Inflammatory macrophage (primary cell): ENCODE measurements at places on chromosomes 5 and 9.

DNA sequence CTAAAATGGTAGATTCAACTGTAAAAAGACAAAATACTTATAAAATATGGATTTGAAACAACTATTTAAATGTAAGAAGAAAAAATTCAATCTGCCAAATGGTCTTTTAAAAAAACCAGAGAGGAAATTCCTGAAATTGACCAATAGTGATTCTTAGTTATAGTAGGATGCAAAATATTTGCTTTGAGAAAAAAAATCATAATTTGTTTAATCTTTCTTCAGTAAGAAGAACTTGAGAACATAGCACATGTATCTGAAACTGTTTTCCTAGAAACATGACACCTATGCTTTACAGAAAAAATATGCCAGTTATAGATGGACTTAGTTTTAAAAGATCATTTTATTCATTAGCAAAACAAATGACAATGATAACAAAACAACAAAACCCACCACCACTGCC, 186.9 kb upstream of the CD180 start:
- DNase-seq = no peak

DNA sequence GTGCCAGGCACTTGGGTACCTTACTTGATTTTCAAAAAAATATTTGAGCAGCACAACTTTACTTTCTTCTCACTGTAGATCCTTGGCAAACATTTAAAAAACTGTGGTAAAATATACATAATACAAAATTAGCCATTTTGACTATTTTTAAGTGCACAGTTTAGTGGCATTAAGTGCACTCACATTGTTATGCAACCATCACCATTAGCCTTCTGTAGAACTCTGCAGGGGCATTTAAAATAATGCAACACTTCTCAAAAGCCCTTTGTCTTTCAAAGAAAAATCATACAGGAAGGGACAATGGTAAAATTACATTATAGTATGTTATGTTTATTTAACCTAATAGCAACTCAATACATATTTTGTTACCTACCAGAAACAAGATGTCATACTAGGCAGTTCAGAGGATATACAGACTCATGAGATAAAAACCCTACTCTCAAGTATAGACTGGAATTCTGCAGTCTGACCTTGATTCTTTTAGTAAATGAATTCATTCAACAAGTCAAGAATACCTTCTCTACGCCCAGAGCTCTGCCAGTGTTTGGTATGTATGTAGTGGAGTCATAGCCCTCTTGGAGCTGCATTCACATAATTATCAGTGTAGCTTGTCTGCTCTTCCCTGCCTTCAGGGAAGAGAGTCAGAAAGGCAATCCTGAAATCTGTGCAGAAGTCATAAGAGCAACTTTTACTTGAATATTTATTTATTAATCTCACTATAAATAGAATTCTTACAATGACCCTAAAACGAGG, 74.0 kb upstream of the ARRDC3 start:
- DNase-seq = no peak

- no peak for DNase-seq
These were observed 3.2 kb upstream of the TNC start for GRCh38 chr9:115121181-115121580.

GRCh38 chr9:16120231-16120641, 567.4 kb downstream of the CCDC171 start:
- no peak for DNase-seq

DNA sequence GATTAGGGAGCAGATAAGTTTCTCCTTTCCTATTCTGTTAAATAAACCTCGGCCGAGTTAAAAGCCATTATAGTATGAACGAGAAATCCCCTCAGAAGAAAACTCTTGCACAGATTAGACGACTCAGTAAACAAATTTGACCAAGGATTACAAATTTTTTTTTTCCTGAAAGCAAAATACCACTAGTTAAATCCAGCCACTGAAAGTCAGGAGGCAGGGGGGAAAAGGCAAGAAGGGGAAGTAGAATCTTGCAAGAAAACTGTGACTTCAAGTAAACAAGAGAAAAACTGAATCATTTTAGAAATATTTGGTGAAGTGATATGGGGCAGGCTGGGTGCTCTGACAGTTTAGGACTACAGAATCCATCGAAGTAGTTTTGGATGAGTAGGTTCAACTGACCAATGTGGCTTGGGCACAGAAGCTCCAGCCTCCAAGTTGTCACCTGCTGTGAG, 251.0 kb downstream of the DENND1A start:
- DNase-seq = no peak

DNA sequence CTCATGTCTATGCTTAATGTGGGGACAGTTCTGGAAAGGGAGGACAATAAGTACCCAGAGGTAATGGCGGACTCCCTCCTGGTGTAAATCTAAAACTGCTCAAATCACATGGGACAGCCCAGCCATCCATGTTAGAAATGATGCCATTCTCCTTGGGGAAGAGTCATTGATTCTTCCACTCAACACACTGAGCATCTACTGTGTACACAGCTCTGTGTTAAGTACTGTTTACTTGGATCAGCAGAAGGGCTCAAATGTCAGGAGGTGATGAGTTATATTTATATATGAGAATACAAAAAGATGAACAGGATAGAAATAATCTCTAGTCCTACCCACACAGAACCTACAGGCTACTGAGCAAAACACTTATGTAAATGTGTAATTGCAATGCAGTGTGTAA, 31.8 kb upstream of the NANS start:
- no peak for DNase-seq

DNA sequence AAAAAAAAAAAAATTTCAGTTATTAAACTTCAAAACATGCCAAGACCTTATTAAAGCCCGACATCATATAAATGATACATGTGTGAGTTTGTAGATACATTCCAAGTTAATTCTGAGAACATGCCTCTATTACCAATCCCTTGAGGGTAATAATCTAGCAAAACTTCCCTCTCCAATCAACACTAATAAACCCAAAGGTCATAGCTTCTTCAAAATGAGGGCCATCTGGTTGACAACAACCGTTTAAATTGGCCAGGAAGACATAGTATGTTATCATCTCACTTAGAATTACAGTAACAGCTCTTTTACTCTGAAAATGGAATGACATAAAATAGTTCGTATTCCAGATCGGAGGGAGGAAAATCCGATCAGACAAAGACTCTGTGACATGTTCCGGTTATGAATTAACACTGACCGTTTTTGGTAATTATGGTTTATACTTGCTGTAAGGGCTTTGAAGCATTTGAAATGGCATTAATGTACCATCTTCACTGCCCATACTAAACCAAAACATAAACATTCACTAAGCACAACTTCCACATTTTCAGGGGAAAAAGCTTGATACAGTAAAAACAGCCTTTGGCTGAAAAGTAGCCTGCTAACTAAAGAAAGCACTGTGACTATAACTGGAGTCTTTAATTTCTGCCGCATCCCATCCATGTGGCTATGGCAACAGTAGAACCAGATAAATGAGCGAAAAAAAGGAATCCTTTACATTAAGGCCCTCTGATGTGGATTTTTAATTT, 50.3 kb downstream of the ANKH start:
- no peak for DNase-seq

GRCh38 chr5:111072949-111073682, 1.6 kb downstream of the TSLP start:
- peak; percentile 25 for DNase-seq
